Renal pelvis (tissue), 12 donors: ENCODE measurements at places on chromosomes 12 and 14. TPM values are rescaled to one million over a fixed set of nuclear protein-coding genes. Genes with fewer than 3 reads are reported as not detected.

- DNase-seq: no peak
Observed at GRCh38 chr12:65655074-65655493, 169.2 kb upstream of the HMGA2 start.

DNA sequence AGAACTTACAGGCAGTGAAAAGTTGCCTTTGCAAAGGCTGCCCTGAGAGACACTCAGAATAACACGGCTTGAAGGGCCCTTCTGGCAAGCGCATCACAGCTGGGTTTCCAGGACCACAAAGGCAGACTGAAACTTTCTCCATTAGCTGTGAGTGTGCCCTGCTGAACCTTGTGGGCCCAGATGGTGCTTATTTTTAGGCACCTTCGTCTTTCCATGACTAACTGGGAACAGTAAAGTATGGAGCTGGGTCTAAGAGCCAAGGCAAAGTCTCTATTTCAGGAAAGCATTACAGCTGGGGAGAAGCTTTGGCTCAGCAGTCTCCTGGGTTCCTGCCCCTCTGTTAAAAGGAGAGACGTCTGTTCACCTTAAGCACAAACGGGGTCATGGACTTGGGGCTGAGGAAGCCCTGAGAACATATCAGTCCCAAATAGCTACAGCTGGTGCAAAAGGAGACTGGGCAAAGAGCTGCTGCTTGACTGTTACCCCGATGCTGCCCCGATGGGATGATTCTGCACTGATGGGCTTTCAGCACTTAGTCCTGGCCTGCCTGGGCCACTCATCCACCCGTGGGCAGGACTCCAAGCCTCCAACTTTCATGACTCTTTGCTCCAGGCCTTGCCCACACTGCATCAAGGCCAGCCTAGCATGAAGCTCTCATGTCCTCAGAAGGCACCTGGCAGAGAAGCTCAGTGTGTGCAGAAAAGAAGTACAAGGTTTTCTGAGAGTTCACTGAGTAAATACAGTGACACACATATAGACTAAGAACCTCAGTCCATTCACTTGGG, 248.3 kb downstream of the PHLDA1 start:
- no peak for DNase-seq

DNA sequence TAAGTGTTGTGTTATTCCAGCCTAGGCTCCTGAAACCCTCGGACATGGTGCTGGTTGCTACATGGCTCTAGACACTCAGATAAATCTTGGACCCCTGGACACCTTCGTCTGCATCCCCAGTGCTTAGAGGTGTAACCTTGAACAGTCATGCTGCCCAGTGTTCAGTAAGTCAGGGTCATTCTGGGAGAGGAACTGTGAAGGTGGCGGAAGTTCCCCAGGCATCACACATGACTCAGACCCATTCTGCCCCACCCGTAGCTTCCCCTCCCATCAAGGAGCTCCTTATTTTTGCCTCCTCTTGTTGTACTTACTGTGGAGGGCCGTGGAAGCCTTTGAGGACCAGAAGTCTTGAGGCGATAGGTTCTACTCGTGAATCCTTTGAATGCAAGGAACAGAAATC, 18.1 kb upstream of the SSPN start:
- no peak for DNase-seq

DNA sequence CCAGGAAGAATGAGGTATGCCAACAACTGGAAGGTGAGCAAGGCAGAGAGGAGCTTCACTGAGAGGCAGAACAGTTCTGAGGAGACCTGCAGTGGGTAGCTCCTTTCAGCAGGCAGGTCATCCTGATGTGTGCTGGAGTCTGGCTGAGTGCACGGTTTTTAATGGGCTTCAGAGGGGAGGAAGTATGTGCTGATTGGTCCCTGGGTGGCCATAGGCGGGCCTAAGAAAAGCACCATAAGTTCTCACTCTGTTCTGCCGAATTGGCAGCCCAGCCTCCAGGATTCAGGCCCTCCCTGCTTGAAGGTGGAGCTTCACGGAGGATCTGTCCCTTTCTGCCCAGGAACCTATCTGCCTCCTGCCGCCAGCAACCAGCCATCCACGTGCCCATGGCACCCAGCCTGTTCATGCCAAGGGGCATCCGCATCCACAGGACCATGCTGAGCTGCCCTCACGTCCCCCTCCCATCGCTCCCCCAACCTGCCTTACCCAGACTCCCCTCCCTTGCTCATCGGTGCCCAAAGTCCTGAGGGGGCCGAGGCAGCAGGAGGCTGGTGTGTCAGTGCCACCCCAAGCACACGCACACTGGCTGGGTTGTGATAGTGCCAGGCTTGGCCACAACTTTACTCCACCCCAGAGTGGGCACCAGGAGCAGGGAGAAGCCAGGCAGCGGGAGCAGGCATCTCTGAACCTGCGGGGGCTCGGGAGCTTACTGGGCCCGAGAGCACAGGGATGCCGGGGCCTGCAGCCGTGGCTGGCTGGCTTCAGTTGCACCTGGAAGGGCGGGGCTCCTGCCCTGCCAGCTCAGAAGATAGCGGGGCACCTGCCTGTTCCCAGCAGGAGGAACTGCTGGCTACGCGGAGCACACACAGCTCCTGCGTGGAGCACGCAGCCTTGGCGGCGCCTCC, 608.4 kb upstream of the FOXG1 start:
- DNase-seq: no peak

GRCh38 chr12:131444220-131445164, 266.4 kb upstream of the SFSWAP start:
- no peak for DNase-seq

The WNT1 gene
- polyA plus RNA-seq: not detected

GRCh38 chr12:58323676-58324075, 382.3 kb downstream of the ATP23 start:
- DNase-seq: no peak

GRCh38 chr14:59225281-59225680, 36.8 kb downstream of the DAAM1 start:
- no peak for DNase-seq

The SENP1 gene
- 23.1 TPM for polyA plus RNA-seq

DNA sequence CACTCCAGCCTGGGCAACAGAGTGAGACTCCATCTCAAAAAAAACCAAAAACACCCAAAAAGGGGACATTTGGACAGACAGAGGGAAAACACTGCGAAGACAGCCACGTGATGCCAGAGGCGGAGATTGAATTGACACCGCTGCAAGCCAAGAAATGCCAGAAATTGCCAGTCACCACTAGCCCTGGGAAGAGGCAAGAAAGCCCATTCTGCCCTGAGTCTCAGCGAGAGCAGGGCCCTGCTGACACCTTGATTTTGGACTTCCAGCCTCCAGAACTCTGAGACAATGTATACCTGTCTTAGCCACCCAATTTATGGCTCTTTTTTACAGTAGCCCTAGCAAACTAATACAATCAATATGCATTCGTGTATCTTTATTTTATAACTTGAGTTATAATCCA, 7.4 kb upstream of the IGFBP6 start:
- DNase-seq: no peak

DNA sequence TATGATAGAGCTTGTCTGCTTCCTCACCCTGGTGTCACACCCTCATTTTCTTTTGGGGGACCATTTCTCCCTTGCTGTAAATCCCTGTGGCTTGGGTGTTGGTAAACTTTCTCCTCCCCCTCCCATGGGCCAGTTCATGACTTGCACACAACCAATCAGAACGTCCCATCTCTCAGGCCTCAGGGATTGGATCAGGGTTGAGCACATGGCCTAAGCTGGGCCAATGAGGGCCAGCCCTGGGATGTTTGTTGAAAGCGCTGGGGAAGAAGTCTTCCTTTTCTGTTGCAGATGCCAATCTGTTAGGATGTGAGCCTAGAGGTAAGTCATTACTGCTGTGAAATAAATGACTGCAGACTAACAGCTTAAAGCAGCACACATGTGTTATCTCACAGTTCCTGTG, 136.7 kb downstream of the AACS start:
- DNase-seq: no peak

The LRRC10 gene
- not detected for polyA plus RNA-seq

DNA sequence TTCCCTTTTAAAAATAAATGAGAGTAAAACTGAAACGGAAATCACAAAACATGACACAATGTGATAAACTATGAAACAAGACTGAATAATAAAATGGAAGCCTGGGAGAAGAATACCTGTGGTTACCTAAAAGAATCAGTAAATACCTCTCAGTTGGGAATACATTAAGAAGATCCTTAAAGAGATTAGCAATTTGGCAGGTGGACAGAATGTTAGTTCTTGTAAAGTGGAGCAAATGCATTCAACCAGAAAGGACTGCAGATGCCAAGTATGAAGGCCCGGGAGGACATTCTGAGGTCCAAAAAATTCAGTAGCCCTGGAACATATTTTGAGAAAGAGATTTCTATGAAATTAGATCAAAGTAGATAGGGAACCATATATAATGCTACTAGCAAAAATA, 861.3 kb upstream of the SEL1L start:
- DNase-seq: no peak

The SYNJ2BP gene
- 44.8 TPM for polyA plus RNA-seq

DNA sequence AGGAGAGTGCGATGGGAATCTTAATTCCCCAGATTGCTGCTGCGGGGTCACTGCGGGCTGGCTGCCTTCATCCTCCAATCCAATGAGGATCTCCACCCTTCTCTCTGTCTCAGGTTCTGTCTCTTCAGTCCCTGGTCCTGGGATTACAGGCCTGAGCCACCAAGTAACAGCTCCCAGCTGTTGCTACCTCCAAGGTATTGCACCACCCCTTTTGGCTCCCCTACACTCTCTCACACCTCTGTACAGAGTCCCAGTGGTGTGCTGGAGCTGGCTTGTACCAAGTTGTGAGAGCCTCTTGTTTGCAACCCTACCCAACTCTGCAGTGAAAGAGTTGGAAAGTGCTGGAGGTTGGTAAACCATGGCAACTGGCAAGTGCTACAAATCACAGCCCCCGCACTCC, 10.0 kb upstream of the RILPL1 start:
- no peak for DNase-seq

The CD163L1 gene
- 2.3 TPM for polyA plus RNA-seq

- no peak for DNase-seq
Observed at GRCh38 chr12:42213023-42213422, 25.0 kb downstream of the YAF2 start.

DNA sequence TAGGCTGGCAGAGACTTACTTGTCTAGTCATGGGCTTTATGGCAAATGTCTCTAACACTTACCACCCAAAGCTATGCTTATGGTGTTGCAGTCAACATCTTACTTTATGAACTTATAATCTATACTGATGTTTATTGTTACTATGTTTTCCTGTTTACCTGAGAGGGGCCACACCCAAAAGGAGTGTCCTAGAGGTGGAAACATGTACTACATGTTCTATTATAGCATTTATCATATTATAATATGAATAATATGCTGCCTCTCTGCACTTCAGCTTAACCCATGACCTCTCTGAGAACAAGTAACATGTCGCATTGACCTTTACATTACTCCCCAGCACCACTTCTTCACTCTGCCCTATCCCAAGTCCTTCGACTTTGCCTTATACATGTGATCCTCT, 501.8 kb downstream of the ETNK1 start:
- DNase-seq: no peak

The SOAT2 gene
- 2.7 TPM for polyA plus RNA-seq

- DNase-seq: no peak
Observed at GRCh38 chr12:13719986-13720385, 261.4 kb downstream of the GRIN2B start.
